ENCODE measurements at places on chromosomes 11 and 22.
A peak's percentile ranks its signal among the peaks of the same experiment; 100 is the strongest.

DNA sequence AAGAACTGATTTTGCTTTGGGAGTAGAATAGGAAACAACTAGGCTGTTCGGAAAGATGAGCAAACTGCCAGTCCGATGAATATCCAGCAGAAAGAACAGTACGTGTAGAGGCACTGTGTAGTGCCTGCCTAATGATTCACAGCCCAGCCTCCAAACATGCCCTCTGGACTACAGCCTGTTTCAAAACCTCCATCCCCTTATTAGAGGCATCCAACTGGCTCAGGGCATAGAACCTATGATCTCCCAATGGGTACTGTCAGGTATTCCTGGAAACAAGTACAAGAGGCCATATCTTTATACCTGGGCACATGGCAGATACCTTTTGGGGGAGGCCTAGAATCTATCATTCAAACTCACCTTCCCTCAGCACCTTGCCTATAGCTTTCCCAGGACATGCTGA is 4.9 kb downstream of the RRP8 start:
- no peak for DNase-seq

DNA sequence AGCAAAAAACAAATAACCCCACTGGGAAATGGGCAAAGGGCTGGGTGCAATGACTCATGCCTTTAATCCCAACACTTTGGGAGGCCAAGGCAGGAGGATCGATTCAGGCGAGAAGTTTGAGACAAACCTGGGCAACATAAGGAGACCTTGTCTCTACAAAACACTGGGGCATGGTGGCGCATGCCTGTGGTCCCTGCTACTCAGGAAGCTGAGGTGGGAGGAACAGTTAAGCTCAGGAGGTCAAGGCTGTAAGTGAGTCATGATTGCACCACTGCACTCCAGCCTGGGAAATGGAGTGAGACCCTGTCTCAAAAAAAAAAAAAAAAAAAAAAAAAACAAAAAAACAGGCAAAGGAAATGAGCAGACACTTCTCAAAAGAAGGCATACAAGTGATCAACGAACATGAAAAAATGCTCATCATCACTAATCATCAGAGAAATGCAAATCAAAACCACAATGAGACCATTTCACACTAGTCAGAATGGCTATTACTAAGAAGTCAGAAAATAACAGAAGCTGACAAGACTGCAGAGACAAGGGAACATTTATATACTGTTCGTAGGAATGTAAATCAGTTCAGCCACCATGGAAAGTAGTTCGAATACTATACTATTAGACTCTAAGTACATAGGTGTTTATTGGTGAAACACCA is 48.2 kb upstream of the SMCO4 start:
- DNase-seq, result no peak

- DNase-seq, result no peak
Observed at GRCh38 chr11:65911682-65912568, 6.9 kb downstream of the C11orf68 start.

DNA sequence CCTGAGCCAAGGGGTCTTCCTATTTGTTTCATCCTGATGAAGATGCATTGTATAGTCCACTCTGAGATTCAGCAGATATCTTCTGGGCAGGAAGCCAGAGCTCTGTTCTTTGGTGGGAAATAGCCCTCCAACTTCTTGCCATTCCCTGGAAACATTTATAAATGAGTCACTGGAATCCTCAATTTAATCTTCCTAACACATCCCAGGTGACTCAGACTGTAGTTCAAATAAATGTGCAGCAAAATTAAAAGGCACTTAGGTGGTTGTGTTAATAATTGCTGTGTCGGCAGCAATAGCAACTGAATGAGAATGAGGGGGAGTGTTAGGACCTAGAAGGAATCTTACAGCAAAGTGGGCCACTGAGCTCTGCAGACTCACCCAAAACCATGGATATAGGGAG is 108.6 kb downstream of the INSC start:
- no peak for DNase-seq

DNA sequence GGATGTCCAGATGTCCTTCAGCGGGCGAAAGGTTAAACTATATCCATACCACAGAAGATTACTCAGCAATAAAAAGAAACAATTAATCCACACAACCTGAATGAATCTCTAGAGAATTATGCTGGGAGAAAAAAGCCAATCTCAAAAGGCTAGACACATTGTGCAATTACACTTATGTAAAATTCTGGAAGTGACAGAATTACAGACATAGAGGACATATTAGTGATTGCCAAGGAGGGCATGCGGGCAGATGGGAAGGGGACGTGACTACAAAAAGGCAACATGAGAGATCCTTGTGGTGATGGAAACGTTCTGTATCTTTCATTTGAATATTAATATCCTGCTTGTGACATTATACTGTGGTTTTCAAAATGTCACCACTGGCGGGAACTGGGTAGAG is 103.5 kb upstream of the BMAL1 start:
- no peak for DNase-seq

DNA sequence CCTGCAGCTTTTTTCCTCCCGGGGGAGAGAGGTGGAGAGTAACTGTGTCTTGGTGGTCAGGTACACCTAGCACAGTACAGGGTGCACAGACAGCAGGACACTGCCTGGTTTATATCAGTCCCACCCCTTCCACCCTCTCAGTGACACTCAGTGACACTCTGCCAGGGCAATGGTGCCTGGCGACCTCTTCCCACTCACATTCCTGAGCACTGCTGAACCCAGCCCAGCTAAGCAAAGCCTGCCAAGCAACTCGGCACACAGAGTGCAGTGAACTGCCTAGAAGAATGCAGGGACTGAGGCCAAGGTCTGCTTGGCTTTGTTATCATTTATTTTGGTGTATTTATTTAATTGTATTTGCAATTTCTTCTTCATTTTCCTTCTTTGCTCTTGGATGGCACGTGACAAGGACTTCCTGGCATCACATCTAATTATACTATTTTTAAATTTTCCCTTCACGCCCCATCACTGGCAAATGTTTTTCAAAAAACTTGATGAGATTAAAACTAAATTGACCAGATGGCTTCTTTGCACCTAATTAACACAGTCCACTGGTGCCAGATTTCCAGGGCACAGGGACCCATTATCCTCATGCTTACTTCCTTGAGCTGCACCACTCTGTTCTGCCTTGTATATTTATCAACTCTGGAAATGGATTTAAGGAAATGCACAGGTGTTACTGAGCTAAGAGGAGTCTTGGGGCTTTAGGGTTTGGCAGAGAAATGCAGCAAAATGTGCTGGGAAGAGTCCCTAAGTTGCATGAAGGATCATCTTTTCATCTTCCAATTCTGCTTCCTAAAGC is 205.6 kb downstream of the ADAMTS15 start:
- DNase-seq, result peak; percentile 65

DNA sequence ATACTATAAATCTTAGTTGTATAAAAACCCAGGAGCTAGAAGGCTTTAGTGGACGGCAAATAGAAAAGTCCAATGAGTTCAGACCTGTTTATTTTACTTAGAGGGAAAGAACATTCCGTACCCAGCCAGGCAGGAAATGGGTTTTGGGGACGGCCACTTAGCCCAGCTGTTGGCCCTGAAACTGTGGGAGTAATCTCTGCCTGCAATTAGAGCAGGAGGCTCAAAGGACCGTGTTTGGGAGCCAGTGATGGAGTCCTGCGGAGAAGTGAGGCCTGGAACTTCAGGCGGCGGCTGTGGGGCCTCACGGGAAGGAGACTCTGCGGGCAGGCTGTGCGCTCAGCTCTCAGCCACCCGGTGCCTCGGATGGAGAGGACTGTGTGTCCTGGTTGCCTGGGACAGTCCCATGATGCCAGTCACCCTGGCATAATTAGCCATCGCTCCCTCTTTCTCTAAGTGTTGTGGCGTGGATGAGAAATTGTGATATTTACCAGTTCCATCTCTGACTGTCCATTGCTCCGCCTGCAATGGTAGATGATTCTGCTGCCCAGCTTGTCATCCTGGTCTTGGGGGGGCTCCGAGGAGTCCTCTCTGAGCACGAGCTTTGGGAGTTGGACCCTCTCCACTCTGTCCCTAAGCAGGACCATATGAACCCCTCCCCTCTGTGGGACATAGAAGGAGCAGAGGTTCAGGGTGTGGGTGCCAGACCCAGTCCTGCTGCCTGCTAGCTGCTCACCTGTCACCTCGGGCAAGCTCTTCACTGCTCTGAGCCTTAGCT is 530.3 kb downstream of the TBC1D22A start:
- DNase-seq, result no peak

GRCh38 chr11:1755692-1756561 is 5.5 kb upstream of the IFITM10 start:
- DNase-seq, result no peak

GRCh38 chr11:119666061-119666460 is 62.9 kb downstream of the NECTIN1 start:
- DNase-seq, result no peak

- no peak for DNase-seq
Observed at GRCh38 chr11:41714101-41714500, 254.6 kb upstream of the LRRC4C start.

GRCh38 chr22:38753948-38754750 is 1.6 kb downstream of the SUN2 start:
- peak; percentile 74 for DNase-seq

- no peak for DNase-seq
Observed at GRCh38 chr11:37390576-37391083, 792.6 kb upstream of the RAG2 start.

- no peak for DNase-seq
Observed at GRCh38 chr22:25134028-25134427, 65.6 kb upstream of the CRYBB3 start.

DNA sequence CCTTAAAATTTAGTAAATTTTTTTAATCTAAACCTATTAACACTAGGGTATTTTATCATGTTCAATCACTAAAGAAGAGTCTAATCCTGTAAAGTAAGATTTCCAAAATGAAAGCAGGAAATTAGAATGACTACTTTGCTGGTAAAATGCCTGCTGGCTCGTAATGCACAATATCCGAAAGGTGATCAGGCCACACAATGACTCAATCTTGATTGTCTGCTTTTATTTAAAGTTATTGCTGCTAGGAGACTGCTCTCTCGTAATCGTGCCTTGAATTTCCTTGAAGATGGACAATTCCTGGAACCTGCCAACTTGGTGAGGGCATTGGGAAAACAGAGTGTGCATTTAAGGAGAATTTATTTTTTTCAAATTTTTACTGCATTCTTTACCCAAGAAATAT is 1786.5 kb upstream of the RAG2 start:
- DNase-seq, result no peak

- DNase-seq, result no peak
Observed at GRCh38 chr11:134485316-134485715, 73.3 kb upstream of the B3GAT1 start.

DNA sequence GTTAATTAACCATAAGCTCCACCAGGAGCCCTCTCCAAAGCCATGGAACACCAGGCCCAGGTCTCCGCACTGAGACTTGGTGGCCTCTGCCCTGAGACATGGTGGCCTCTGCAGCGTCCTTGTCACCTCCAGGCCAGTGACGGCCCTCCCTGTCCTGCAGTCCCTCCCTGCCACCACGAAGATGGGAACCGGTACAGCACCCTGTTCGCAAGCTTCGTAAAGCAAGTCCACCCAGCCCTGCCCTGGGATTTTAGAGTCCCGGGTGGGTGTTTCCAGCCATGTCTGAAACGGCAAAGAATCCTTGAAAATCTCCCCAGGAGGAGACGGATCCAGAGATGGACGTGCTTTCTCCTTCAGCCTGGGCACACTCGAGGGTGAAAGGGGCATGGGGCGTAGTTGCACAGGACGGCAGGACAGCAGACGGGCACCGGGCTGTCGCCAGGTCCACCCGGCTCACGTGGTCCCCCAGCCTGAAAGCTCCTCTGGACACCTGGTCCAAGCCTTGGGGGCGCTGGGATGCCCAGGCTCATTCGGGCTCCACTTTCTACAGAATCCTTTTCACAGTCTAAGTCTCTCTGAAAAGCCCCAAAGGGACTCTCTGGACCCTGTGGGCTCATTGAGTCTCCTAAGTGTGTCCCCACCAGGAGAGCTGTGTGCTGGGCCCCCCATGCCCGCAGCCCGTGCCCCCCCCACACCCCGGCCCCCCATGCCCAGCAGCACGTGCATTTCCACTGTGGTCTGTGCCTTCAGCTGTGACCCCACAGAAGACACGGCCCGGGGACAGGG is 456.2 kb downstream of the BRD1 start:
- DNase-seq, result no peak

All from Ammon's horn (tissue), 1 donor.